SK-MEL-5 (cell line): ENCODE measurements at places on chromosomes 3 and 15. TPM values are rescaled to one million over a fixed set of nuclear protein-coding genes. Genes with fewer than 3 reads are reported as not detected.

DNA sequence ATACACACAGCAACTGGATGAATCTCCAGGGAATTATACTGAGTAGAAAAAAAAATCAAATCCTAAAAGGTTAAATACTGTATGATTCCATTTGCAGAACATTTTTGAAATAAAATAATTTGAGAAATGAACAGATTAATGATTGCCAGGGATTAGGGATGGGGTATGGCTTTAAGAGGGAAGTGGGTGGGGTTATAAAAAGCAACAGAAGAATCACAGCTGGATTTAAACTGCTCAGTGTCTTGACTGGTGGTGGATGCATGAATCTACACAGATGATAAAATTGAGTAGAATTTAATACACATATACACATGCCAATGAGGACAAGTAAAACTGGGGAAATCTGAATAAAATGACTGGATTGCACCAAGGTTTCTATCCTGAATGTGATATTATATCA is 79.7 kb upstream of the GOLGA8B start:
- peak; percentile 15 for DNase-seq

GRCh38 chr3:159082519-159082918 is 280.7 kb downstream of the MFSD1 start:
- DNase-seq, result peak; percentile 49

GRCh38 chr15:89575656-89576416 is 567 bp downstream of the TICRR start:
- peak; percentile 5 for DNase-seq

- DNase-seq, result no peak
These were observed 62.2 kb downstream of the HES1 start for GRCh38 chr3:194197981-194198695.

Gene FAM174B
- total RNA-seq, result 90.7 and 97.9 TPM in 2 replicates

Gene P2RY12
- not detected in 2 replicates for total RNA-seq

Gene CIB2
- total RNA-seq, result 15.4 and 15.9 TPM in 2 replicates
